ENCODE measurements at places on chromosomes 13 and 19.

DNA sequence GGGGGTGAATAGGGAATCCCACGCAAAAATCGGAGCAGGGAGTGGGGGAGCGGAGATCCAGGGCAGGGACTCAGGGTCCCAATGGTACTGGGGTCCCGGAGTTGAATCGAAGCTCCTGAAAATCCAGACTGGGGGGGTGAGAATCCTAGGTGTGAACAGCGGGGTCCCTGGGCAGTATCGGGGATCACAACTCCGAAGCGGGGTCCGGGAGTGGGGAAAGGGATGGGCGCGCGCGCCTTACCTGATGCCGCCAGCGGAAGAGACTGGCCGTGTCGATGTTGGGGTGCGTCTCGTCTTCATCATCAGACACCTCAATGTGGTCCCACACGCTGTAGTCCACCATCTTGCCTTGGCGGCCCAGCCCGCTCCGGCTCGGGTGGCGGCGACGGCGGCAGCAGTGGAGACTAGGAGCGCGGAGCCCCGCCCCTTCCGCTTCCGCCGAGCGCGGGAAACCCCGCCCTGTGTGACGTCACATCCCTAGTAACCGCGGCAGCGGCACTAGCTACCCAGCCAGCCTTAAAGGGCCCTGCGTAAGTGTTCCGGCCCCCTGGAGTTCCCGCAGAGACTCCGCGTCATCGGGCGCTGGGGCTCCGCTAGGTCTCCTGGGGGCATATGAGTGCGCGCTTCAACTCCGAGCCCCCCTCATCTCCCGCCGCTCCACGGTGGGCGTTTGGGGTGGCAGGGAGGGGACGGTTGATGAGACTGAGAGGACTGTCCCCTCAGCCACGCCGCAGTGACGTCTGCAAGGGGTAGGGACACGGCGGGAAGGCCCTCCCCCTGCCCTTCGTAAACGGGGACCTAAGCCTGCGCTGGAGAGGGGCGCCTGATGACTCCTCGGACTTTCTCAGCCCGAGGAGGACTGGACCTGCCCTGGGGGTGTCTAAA, at the start of gene CDC37:
Gene CDC37 (minus strand): TSS at position 406 of the 885 bp plus-strand sequence. CDS start 63 bp downstream, at position 343.
- DNase-seq, result peak; percentile 95

- no peak for DNase-seq
Observed at GRCh38 chr19:46466536-46467196, 4.7 kb downstream of the PNMA8A start.

DNA sequence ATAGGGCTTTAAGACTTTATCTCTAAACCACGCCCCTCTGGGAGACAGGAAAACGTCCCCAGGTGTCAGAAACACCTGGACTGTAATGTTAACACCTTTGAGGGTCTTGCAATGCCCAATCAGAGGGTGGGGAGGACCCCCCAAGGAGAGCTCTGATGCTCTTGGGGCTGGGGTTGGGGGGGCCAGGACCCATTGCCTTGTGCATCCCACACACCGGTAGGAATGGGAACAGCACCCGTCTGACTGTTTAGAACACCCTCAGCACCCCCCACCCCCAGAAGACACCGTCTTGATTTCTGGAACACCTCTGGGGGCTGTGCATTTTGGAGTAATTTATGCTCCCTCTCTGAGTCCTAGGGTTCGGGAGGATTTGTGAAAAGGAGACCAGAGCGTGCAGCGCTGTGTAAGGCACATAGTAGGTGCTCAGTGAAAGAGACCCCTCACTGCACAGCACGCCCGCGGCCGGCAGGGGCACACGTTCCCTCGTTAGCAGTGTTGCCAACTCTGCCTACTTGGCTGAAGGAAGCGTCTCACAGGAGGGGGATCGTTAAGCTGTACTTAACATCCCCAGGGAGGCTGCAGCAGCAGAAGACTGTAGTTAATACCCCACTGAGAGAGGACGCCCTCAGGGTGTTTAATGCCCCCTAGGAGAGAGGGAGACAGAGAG, 2.8 kb upstream of the ERFL start:
- DNase-seq, result no peak

DNA sequence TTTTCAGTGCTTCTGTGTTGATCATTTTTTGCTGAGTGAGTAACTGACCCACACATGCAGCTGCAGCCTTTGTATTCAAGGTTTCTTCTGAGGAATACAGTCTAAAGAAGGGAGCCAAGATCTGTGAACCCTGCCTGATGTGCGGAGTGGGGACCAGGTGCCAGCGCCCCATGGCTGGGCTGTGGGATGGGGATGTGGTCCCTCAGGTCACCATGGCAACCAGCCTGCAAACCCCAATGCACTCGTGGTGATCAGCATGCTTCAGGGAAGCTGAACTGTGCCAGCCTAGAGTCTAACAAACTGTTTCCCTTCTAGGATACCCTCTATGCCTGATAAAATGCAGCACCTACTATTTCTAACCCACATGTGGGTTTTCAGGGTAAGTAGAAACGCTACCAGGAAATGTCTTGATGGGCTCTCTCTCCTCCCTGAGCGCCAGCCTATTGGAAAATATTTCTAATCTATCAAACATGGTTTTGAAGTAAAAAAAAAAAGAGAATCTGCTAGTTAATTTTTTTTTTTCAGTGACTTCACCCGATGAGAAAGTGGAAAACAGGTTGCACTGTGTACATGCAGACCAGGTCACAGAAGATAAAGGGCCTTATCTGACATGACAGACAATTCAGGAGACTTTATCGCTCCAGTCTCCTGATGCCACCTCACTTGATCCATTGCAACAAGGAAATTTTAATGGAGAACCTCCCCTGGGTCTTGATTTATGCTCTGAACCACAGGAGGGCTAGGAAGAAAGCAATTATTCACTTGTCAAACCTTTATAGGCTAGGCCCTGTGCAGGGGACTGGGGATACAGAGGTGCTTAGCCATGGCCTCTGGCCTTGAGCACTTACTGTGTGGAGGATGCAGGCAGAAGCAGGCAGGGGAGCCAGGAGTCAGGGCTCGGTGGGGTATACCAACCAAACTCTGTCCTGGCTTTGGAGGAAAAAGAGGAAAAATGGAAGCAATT, 51.1 kb downstream of the RASL11A start:
- no peak for DNase-seq

- DNase-seq, result peak; percentile 6
Observed at GRCh38 chr13:41122838-41123237, 9.8 kb downstream of the KBTBD6 start.

- peak; percentile 62 for DNase-seq
Observed at GRCh38 chr13:73702419-73703071, 431.7 kb downstream of the KLF12 start.

DNA sequence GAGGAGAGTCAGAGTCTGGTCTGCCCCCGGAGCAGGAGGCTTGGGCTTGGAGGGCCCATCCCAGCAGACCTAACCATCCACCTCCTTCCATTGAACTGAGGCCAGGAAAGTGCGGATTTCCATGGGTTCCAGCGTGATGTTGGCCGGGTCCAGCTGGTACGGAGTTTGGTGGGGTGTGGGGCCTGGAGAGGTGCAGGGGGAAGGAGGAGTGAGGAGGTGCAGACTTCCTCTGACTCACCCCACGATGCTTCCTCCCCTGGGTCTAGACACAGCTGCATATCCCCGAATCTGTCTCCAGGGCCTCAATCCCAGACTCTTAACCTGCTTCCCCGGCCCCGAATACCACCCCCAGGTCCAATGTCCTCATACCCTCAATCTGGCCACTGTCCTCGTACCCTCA, 20.0 kb downstream of the MAN2B1 start:
- DNase-seq, result no peak

- DNase-seq, result no peak
Observed at GRCh38 chr13:79782541-79783205, 301.7 kb downstream of the NDFIP2 start.

GRCh38 chr13:39602614-39603366, at the start of gene LHFPL6:
TSS of gene LHFPL6 (minus strand) at chr13:39603193.
- peak; percentile 8 for DNase-seq

DNA sequence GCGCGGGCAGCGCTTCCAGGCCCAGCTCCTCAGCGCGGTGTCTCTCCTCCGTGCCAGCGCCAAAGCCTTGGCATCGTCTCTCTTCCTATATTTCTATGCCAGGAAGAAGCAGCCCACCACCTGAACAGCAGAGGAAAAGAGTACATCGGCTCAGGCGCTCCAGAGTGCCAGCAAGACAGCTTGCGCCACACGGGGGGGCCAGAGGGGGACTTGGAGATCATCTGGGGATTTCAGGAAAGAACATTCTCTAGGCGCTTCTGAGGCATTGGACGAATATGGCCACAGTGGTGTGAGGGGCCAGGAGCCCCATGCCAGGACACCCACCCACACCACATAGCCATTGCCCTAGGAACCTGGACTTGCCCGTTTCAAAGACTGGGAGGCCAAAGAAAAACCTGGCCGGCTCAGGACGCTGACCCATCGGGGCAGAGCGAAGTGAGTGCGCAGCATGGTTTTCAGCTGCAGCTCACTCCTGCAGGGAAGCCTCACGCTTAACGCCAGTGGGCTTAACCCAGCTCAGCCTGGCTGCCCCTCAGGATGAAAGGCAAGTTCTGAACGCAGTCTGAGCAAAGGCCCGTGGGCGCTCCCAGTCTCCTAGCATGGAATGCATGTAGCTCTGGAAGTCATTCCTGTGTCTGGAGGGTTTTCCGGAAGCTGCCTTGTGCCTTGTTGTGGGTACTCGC, 62.1 kb downstream of the GGACT start:
- DNase-seq, result no peak

- DNase-seq, result peak; percentile 86
Observed at GRCh38 chr13:41456768-41457588, at the start of gene RGCC. TSS of gene RGCC (plus strand) at chr13:41457550. CDS start at chr13:41457708, 158 bp downstream.

- no peak for DNase-seq
Observed at GRCh38 chr13:112759827-112760226, 70.0 kb downstream of the ATP11A start.

- DNase-seq, result peak; percentile 2
Observed at GRCh38 chr19:37654629-37655300, 500 bp downstream of the ZFP30 start.

DNA sequence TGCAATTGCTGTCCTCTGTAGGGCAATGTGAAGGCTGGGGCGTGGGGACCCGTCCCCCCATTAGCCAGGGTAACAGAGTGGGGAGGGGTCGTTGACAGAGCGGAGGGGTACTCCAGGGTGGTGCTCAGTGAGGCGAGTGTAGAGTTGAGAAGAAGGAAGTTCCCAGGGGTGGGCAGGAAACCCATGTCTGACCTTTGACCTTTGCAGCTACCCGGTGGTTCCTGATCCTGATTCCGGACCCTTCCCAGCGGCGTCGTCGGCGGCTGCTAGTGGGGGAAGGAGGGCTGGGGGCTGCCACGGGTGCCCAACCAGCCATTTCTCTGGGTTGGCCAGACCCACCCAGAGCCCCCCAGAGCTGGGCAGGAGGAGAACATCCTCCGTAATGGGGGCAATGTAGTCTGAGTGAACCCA, 2.1 kb upstream of the PLVAP start:
- DNase-seq, result no peak

DNA sequence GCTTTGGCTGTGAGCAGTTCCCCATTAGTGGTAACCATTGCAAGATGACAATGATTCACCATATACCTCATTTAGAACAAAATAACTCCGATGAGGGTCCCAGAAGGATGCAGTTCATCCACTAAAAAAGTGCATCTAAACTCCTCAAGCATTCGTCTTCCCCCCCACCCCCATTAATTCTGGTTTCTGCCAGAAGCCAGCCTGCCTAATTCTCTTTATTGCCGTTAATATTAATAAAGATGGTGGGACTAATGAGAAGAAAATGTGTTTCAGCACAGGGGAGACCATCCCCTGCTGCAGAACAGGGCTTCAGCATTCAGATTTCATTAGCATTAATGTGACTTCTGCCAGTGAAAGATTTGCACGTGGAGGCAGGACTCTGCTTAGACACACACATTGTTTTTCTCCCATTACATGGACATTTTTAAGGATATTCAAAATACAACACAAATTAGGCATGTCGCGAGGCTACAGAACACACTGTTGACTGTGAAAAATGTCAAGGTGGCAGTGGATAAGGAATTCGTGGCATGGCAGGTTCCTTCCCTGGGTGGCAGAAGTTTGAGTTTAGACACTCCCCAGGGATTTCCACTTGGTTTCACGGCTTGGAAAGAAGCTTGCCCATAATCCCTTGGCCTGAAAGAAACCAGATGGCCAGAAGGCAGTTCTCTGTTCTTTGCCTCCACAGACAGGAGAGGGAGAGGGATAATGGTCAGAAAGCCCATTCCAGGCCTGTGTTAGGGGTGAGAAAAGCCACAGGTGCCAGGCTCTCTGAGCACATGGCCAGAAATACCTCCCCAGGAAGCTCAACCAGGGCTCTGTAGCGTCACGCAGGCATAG, 236.5 kb downstream of the FOXO1 start:
- DNase-seq, result no peak

DNA sequence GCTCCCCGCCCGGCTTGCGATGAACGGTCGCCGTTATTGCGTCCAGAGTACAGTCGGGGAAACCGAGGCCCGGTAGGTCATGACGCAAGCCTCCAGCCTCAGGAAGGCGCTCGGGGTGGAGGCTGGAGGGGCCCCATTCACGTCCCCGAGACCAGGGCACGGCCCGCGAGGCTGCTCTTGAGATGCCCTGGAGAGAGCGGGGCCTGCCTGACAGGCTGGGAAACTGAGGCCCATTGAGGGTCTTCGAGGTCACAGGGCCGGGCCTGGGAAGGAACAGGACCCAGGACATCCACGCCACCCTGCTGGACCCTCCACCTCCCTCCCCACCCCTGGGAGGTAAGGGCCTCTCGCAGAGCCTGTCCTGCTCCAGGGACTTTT, 367 bp downstream of the NDUFS7 start:
- no peak for DNase-seq

DNA sequence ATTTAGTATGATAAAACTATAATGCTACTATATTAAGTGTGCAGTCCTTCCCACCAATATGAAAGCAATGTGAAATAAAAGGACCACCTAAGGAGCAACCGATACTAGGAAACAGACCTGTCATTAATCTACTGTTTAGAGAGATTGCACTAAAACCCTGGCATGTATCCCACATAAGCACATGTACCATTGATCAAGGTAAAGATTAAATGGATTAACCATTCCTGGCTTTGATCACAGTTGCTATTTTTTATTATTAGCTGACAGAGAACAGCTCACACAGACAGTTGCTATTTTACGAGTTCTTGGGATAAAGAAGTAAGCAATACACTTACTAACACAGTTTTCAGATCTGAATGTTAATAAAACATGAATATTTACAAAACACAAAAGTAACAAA, 57.7 kb upstream of the ZDHHC20 start:
- DNase-seq, result no peak

GRCh38 chr19:1087813-1088415, 7.3 kb downstream of the POLR2E start:
- peak; percentile 52 for DNase-seq
